ENCODE measurements at places on chromosomes 3 and 15.

GRCh38 chr3:47496892-47497291 is 16.6 kb downstream of the ELP6 start:
- DNase-seq, result no peak

DNA sequence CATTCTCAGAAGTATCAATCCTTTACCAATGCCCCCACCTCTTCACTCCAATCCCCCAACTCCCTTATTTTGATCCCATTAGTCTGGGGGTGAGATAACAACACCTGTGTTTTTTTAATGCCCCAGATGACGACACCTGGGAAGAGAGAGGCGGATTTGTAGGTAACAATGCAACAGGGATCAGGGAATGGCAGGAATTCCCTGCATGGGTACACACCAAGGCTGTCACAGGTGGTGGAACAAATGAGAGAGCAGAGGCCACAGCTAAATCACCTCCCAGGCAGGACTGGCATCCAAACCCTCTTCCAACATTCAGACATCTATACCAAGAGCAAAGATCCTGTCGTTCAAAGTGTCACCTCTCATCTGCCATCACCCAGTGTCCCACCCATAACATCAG is 319.2 kb upstream of the TRIM42 start:
- no peak for DNase-seq

DNA sequence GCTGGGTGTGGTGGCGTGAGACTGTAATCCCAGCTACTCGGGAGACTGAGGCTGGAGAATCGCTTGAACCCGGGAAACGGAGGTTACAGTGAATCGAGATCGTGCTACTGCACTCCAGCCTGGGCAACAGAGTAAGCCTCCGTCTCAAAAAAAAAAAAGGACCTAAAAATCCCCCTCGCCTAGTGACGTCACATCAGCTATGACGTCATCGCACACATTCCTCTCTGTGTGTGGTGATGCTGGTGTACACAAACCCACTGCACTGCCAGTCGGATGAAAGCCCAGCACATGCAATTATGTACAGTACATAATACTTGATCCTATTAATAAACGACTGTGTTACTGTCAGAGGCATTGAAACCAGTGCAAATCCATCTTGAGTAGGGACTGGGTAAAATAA is 40.2 kb upstream of the SEC61A1 start:
- DNase-seq, result no peak

DNA sequence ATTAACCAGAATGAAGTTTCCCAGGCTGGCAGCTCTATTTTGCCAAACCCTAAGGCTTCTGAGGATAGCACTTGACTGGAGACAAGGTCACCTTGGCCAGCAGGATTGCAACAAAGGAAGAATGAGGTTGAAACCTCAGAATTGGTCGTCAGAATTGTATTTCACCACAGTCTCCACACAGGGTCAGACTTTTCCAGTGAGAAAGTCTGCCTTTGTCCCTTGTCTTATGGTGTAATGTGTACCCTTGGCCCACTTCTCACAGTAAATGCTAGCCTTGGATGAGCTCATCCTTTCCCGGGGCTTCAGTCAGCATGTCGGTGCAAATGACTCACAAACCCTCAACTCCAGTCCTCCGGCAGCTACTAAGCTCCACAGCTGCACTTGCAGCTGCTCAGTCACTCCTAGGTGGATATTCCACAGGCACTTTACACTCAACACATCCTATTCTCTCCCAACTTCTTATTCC is 19.7 kb downstream of the SSR3 start:
- peak; percentile 15 for DNase-seq

- DNase-seq, result no peak
Observed at GRCh38 chr3:11814663-11815062, 32.0 kb downstream of the TAMM41 start.

DNA sequence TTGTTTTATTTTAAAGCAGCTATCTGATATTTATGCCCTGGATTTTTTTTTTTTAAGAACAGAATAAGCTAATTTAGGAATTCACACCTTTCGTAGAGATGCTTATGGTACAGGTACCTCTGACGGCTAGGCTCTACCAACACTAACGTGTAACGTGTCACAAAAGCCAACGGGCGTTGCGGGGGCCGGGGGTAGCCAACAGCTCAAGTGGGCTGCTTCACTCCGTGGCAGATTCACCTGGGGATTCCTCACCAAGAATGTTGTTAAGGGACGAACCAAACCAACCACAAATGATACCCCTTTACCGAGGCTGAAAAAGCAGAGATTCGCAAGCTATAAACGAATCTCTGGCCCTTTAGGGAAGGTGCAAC is 1.0 kb downstream of the TMCC1 start:
- no peak for DNase-seq

GRCh38 chr3:51384055-51384725 is 901 bp upstream of the MANF start:
- DNase-seq, result no peak

GRCh38 chr3:121998030-121998580 is 23.9 kb downstream of the ILDR1 start:
- no peak for DNase-seq

DNA sequence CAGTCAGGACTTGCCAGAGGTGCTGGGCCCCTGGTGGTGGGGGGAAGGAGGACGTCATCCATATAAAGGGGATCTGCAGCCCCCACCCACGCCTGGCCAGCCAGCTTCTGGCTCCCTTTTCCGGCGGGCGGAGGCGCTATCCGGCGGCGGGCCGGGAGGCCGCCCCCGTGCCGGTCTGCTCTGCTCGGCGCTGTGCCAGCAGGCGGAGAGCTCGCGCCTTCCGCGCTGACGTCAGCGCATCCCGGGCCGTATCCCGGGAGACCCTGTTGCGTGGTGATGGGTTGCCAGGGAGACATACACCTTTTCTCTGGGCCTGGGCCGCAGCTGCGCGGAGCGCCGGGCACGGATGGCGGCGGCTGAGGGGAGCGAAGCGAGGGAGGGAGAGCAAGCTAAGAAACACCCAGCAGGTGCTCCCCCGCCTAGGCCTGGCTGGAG is 1.1 kb downstream of the FAM131A start:
- peak; percentile 75 for DNase-seq

Data from hippocampal formation (tissue), 2 donors.